Activated CD4-positive, alpha-beta memory T cell treated with anti-CD3 and anti-CD28 coated beads, Interleukin-2, amount 10 ng/mL, durations not matched to agents 7 days and 5 days (primary cell): ENCODE measurements at places on chromosomes 5 and 9. TPM values are rescaled to one million over a fixed set of nuclear protein-coding genes. Genes with fewer than 3 reads are reported as not detected.

Gene TRIM36
- 0.45 TPM for total RNA-seq

Gene EIF4EBP3
- 8.0 TPM for total RNA-seq

Gene GRIN3A
- total RNA-seq = not detected

Gene MRPL36
- 44.8 TPM for total RNA-seq

Gene NUDT12
- 0.20 TPM for total RNA-seq

Gene SQSTM1
- 178 TPM for total RNA-seq

Gene FUT7
- total RNA-seq = 10.4 TPM

Gene DROSHA
- 55.4 TPM for total RNA-seq

Gene MLANA
- total RNA-seq = not detected

Gene ALDOB
- not detected for total RNA-seq

Gene FCN1
- not detected for total RNA-seq

Gene TAF1L
- total RNA-seq = 0.05 TPM

Gene ANGPTL2
- 0.08 TPM for total RNA-seq

Gene CCDC183
- total RNA-seq = 0.96 TPM

Gene CKMT2
- not detected for total RNA-seq

Gene EIF4E1B
- total RNA-seq = not detected
